GM04504 (cell line): ENCODE measurements at places on chromosomes 3 and 15.

DNA sequence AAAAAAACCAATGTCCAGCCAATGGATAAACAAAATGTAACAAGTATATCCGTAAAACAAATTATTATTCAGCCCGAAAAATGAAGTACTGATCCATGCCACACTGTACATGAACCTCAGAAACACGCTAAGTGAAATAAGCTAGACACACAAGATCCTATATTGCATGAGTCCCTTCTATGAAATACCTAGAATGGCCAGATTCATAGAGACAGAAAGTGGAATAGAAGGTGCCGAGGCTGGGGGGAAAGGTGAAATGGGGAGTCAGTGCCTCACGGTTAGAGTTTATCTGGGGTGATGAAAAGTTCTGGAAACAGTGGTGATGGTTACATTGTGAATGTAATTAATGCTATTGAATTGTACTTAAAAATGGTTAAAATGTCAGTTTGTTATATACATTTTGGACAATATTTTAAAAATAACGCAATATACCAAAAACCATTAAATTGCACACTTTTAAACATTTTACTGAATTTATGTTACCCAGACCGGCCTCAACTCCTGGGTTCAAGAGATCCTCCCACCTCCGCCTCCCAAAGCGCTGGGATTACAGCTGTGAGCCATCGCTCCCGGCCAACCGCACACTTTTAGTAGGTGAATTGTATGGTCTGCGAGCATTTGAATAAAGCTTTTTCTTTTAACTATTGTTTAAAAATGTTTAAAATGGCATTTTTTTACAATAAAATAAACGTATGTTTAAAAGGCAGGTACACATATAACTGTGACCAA, 2.1 kb downstream of the RNF168 start:
- no peak for DNase-seq

GRCh38 chr15:57726411-57726810, 19.9 kb downstream of the POLR2M start:
- no peak for DNase-seq

DNA sequence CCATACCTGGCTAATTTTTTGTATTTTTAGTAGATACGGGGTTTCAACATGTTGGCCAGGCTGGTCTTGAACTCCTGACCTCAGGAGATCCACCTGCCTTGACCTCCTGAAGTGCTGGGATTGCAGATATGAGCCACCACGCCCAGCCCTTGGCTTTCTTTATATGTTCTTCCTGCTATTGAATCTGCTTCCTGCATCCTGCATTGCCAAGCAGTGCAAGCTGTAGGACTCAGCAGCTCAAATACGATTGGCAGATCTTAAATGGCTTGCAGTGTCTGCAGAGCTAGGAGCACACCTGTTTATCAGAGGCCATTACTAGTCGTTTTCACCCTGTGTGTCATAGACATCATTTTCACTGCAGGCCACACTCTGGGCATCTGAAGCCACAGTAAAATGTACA, 426.2 kb upstream of the PPP2R3A start:
- DNase-seq = no peak

DNA sequence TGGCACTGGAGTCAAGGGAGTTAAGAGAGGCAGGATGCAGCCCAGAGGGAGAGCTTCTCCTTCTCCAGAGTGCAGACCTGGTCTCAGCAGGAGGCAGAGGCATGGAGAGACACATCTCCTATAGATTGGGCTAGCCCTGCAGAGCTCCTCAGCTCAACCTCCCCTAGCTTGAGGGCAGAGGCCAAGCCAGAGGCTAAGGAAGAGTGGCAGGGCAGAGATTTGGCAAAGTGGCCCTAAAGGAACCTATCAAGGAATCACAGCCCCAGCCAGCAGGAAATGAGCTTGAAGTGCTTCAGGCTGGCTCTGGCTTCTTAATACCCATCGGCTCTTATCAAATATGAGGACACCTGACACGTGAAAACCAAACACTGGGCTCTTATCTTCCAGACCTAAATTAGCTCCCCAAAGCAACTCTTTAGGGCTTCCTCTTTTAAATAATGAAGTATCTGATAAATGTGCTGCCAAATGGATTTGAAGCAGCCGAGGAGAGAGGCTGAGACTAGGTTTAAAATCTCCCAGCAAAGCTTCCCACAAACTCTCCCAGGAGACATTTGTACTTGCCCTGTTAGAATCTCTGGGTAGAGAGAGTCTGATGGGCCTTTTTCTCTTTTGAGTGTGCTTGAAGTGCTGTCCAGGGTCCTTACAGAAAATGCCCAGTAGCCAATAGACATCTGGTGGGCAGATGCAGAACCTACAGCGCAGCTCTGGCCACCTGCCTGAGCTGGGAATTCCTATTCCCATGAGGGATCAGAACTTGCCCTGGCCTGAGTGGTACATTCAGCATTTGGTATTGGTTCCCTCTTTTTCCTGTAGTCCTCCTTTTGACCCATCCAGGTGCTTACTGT, 271.4 kb downstream of the CLSTN2 start:
- DNase-seq = peak; percentile 24
